ENCODE measurements at places on chromosomes 3 and 15. TPM values are rescaled to one million over a fixed set of nuclear protein-coding genes. Genes with fewer than 3 reads are reported as not detected.

- no peak overlapping the region for H3K27ac ChIP-seq
- no peak overlapping the region for H3K4me3 ChIP-seq
- H3K4me1 ChIP-seq = no peaks in the 10 kb centered on the region
- no peak for DNase-seq
- no peaks in the 10 kb centered on the region for H3K27me3 ChIP-seq
These were observed 38.6 kb downstream of the ZXDC start for GRCh38 chr3:126436826-126437717.

EPHB1 gene
- total RNA-seq = 0.71 TPM

DNA sequence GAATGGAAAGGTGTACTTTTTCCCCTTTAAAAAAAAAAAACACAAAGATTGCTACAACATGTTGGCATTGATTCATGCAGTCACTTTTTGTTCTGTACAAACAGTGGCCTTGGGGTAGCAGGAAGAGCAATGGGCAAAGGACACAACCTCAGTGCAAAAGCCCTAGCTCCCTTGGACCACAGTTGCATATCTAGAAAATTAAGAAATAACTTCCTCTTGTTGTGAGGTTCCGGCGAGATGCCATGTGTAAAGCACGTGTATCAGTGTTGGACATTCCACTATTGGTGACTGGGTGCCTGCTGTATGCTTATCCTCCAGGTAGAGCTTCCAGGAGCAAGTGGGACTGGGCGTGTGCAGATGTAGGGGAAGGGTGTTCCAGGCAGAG, 164.5 kb downstream of the THSD4 start:
- peaks cover 70% of the 10 kb centered on the region for H3K4me1 ChIP-seq
- H3K27ac ChIP-seq = peak overlapping the region; percentile 89
- peak overlapping the region; percentile 50 for H3K4me3 ChIP-seq
- H3K36me3 ChIP-seq = no peaks in the 10 kb centered on the region

- no peak overlapping the region for H3K27ac ChIP-seq
- H3K4me3 ChIP-seq = no peak overlapping the region
- no peaks in the 10 kb centered on the region for H3K27me3 ChIP-seq
- H3K36me3 ChIP-seq = no peaks in the 10 kb centered on the region
- DNase-seq = no peak
These were observed 6.7 kb downstream of the CMTM8 start for GRCh38 chr3:32245200-32245599.

GRCh38 chr15:73887481-73887880, 14.1 kb downstream of the TBC1D21 start:
- no peak overlapping the region for H3K27ac ChIP-seq
- H3K4me1 ChIP-seq = no peaks in the 10 kb centered on the region
- no peak overlapping the region for H3K4me3 ChIP-seq
- H3K36me3 ChIP-seq = no peaks in the 10 kb centered on the region
- no peak for DNase-seq
- H3K27me3 ChIP-seq = no peaks in the 10 kb centered on the region

DNA sequence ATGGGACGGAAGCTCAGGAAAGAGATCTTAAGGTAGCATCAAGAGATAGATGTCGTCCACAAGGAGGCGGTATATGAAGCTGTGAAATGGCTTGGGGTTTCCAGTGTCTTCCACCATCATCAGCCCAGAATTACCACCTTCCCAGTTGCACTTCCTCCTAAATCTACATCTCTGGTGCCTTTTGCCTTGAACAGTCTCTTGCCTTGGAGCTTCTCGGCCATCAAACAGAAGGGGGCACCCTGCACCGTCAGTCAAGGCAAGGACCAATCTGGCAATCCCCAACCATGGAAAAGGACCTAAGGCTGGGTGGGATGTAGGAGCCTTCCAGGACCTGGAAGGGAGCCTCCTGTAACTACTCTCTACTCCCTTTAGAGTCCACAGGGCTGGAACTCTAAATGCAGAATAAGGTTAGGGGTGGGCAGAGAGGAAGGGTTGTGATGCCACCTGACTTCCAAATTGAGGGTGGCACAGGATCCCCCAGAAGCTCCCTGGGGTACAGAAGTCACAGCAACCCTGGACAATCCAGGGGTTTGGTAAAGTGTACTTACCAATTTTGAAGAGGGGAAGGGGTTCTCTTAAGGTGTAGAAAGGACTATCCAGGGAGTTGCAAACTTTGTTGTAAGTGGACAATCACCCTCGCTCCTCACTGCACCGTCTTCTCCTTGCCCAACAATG, 1.0 kb upstream of the RYR3 start:
- H3K4me1 ChIP-seq = peaks cover 16% of the 10 kb centered on the region
- peak overlapping the region; percentile 78 for H3K4me3 ChIP-seq
- no peak overlapping the region for H3K27ac ChIP-seq
- no peak for DNase-seq

GRCh38 chr3:187237741-187238140, 40.5 kb downstream of the RTP1 start:
- no peaks in the 10 kb centered on the region for H3K4me1 ChIP-seq
- no peak for DNase-seq
- H3K27me3 ChIP-seq = no peaks in the 10 kb centered on the region
- H3K36me3 ChIP-seq = no peaks in the 10 kb centered on the region

GRCh38 chr15:62147551-62147950, 17.5 kb downstream of the C2CD4B start:
- no peak overlapping the region for H3K27ac ChIP-seq
- H3K4me3 ChIP-seq = no peak overlapping the region
- no peak for DNase-seq
- H3K4me1 ChIP-seq = no peaks in the 10 kb centered on the region

- H3K27ac ChIP-seq = peak overlapping the region; percentile 84
- peaks cover 75% of the 10 kb centered on the region for H3K4me1 ChIP-seq
- no peaks in the 10 kb centered on the region for H3K36me3 ChIP-seq
- no peak overlapping the region for H3K4me3 ChIP-seq
These were observed 480.1 kb downstream of the FOXP1 start for GRCh38 chr3:71103430-71103921.
